DMS79 treated with DMSO at 0.1 percent for 48 hours (cell line): ENCODE measurements at places on chromosomes 5 and 9.

DNA sequence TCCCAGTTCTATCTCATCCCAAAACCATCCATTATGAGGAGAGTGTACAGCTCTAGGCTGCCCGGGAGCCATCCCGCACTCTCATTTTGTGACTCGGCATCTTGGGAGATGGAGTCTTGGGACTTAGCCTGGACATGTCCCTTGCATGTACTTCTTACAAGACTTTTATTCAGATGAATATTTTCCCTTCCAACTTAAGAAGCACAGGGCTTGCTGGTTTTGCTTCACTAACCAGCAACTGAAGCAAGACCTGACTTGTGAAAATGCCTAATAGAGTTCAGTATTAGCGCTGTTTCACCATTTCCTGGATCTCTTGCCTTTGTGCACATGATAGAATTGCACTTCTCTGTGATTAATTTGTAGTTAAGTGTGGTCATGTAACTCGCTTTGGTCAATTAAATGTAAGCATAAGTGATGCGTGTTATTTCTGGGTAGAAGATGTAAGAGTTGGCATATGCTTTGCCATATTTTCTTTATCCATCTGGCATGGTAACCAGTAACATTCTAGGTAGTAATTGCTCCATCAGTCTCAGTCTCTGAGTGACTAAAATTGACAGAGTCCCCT, 55.8 kb downstream of the PDCD1LG2 start:
- DNase-seq = peak; percentile 93

DNA sequence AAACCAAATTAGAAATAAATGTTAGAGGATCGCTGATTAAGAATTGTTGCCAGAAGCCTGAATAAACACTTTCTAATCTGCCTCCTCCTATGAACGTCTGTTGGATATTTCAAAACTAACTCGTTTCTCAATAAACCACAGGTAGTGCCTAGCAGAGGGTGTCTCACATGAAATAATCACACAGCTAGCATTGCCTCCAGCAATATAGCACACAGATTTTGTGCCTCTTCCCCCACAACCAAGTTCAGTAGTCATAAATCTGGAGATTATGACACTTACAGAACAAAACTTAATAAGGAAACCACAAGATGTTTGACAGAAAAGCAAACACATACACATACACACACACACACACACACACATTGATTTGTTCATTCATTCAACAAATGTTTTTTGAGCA, 173.2 kb upstream of the CDH10 start:
- DNase-seq = no peak

DNA sequence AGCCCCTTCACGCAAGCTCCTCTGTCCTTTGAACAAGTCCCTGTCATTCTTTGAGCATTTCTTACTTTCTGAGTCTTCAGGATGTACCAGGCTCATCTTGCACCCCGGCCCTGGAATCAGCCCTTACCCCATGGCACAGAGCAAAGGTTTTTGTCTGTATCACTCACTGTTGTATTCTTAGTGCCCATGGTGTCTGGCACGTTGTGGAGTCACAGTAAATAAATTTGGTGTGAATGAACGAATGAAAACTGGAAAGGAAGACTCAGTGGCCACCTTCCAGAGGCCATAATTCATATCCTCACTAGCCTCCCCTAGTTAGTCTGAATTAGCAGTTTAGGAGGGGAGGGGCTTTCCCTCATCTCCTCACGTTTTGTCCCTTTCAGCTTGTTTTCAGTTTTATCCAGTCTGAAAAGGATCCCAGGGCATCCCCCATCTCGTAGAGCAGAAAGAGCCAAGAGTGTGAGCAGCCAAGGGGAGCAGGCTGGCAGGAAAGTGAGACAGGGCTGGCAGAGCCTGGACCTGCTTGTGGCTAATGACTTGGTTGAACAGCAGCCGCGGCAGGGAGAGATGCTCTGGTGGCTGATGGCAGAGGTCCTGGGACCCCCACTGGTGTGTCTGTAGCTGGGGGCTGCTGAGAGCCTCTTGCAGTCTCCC, 42.7 kb downstream of the ZNF618 start:
- DNase-seq = no peak

DNA sequence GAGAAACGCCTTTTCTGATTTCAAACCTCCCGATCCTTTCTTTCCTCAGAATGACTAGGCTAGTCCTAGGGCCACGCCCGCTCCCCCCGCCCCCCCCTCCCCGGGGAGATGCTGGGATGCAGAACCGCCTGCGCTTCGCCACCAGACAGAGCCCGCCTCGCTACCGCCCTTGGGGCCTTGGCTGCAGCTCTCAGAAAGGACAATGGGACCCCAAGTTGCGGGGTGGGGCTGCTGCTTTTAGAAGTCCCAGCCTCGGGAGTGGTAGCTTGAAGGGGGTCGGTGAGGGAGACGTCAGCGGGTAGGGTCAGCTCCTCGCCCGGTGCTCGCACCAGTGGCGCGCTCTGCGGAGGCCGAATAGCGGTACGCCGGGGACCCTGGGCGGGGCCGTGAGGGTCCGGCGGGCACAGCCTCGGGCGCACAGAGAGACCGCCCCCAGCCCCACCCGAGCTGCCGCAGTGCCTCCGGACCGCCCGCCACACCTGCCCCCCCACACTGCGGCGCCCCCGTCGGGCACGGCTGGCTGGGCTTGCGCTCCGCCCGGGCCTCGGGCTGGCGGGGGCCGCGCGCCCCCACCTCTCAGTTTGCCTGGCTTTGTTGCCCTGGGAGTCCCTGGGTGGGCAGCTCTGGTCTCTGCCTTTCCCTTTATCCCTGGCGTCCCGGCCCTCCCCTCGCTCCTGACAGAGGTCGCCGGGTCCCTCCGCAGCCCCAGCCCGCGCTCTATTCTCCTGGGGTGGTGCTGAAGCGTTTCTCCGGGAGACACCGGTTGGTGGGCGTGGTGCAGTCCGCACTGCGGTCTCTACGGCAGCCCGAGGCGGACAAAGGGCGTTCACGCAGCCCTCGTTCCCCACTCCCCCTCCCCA, 1.2 kb downstream of the MAP1B start:
- peak; percentile 25 for DNase-seq

DNA sequence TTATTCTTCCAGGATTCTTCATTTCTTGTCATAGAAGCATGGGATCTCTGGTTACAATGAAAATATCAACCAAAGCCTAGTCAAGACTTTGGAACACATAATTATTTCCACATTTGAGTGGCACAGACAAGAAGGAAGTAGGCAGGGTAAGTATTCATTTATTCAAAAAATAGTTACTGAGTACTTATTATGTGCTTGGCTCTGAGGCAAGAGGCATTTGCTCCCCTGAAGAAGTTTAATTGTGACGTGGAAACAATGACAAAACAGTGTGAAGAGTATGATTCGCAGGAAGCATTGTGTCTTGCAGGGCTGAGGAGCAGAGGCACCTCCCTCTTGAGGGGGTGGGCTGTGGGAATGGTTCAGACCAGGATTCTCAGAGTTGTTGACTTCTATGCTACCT, 45.0 kb upstream of the TNFSF15 start:
- peak; percentile 6 for DNase-seq

- DNase-seq = no peak
These were observed 101.2 kb downstream of the AOPEP start for GRCh38 chr9:94827584-94828304.

DNA sequence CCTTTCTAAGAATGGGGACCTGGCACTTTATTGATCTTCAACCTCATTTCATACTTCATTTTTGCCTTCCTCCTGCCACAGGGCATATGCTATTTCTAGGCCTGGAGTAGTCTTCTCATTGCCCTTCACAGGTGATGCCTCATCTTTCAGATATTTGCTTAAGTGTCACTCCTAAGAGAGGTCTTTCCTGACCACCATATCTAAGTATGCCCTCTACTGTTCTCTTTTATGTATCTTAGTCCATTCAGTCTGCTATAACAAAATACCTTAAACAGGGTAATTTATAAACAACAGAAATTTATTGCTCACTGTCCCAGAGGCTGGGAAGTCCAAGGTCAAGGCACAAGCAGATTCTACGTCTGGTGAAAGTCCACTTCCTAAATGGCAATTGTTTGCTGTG, 99.1 kb downstream of the ADAMTS6 start:
- no peak for DNase-seq

- DNase-seq = peak; percentile 33
These were observed 1.3 kb downstream of the BRD3 start for GRCh38 chr9:134066526-134066912.

DNA sequence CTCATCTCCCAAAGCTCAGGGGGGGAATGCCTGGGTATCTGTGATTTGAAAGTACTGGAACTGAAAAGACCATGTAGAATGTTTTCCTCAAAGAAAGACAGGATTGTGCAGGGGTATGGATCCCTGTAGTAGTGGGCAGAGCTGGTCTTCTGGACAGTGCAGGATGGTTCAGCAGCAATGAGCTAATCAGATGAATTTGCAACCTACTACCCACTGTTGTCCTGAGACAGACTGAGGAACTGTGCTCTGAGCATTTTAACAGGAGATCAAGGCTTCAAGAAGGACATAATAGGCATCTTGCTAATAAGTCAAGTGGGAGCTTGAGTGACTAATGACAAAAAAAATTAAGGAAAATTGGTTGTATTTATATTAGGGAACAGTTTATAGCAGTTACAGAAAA, 61.7 kb downstream of the FYB1 start:
- no peak for DNase-seq

GRCh38 chr9:121949364-121949763, 143.7 kb downstream of the TTLL11 start:
- DNase-seq = no peak

GRCh38 chr9:136299541-136299940, 4.4 kb downstream of the CCDC187 start:
- DNase-seq = peak; percentile 41

- DNase-seq = no peak
These were observed 330.6 kb upstream of the MEF2C start for GRCh38 chr5:89213573-89213972.

GRCh38 chr5:20562544-20562943, 574.5 kb upstream of the CDH18 start:
- DNase-seq = no peak

GRCh38 chr9:75896193-75896592, 5.7 kb downstream of the PCSK5 start:
- DNase-seq = no peak

GRCh38 chr5:54362992-54363625, 52.7 kb upstream of the ARL15 start:
- DNase-seq = no peak

DNA sequence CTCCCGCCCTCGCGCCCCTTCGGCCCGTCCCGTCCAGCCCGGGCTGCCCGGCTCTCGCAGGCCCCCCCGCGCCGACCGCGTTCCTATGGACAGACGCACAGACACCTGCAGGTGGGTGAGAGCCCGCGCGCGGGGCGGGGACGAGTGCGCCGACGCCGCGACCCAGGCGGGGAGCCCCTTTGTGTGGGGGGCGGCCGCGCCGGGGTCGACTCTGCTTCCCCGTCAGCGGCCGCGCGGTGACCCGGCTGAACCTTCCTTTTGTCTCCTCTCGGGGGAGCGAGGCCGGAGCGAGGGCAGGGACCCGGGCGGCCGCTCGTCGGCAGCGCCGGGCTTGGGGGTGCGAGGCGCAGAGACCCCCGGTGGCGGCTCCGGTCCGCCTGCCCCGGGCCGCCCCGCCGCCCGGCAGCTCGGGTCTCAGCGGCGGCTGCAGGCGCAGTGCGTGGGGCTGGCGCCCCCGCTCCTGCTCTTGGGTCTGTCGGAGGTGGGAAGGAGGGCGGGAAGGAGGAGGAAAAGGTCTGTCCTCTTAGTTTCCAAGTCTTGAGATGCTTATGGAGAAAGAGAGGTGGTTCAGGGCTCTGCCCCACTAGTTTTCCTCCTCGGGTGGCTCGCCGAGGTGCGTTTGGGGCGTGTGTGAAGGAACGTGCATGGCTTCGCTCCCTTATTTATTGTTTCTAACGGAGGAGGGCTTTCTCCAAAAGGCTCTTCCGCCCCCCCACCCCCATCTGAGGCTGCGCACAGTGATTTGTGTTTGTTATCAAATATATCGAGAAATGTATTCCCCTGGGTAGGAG, 576 bp downstream of the KIAA1958 start:
- peak; percentile 41 for DNase-seq

DNA sequence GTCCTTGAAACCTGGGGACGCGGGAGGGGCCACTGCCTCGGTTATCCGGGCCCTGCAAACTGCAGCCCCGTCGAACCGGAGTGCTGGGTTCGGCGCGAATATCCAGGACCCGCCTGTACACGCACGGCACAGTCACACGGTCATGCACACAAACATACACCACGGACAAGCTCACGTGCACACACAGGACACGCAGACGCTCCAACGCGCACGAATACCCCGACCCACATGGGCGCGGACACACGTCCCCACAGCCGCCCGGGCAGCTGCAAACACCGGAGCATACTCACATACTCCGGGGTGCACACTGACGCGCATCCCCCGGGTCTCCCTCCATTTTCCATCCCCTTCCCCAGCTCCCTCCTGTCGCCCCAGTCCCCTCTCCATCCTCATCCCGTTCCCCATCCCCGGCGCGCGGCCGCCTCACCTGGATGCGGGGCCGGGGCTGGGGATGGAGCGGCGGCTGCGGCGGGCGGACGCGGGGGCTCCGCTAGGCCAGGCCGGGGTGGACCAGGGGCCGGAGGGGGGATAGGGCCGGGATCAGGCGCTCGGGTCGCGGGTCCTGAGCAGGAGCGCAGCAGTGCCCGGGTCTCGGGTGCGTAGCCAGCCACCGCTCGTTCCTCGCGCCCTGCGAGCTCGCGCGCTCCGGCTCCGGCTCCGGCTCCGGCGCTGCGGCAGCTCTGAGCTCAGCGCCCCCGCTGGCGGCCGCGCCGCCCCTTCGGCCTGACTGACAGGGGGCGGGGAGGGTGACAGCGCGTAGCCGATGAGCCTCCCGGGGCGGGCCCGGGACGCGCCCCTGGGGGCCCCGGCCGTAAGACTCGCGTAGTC, at the start of the genes EIF4E1B and SNCB:
Gene EIF4E1B (plus strand): TSS at position 823 of the 828 bp plus-strand sequence. CDS start 12,113 bp downstream, outside the sequence.
Gene SNCB (minus strand): TSS at position 682 of the 828 bp plus-strand sequence. CDS start 880 bp downstream, outside the sequence.
- no peak for DNase-seq

GRCh38 chr5:125848751-125849150, 574.5 kb upstream of the GRAMD2B start:
- DNase-seq = no peak

DNA sequence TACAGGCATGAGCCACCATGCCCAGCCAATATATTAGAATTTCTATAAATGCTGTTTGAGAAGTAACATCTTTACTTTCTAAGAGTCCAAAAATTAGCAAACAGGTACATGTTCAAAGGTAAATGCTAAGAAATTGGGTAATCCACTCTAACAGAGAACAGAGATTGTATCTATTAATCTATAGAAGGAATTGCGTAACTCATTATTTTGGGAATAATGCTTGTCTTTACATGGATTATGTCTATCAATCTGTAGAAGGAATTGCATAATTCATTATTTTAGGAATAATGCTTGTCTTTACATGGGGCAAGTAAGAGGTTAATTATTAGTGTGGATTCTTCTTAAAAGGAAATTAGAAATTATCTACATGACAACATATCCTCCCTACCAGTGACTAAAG, 30.5 kb downstream of the CCNH start:
- DNase-seq = no peak

- DNase-seq = no peak
These were observed 524.2 kb downstream of the ACTL7B start for GRCh38 chr9:108331596-108331995.
